ENCODE measurements at places on chromosomes 12 and 14.
A peak's percentile ranks its signal among the peaks of the same experiment; 100 is the strongest.

DNA sequence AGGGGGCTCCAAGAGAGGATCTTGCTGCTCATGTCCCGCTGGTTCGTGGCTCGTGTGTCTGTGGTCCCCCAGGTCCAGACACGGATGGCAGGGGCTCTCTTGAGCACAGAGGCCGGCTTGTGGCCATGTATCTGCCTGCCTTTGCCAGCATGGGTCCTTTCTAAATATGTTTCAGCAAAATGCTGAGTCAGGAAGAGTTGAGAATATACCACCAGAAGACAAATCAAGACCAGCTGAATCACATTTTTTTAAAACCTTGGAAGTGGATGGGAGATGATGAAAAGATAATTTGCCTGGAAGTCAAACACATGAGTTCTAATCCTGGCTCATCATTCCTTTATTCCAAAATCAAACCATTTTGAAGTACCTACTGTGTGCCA, 58.0 kb downstream of the NUAK1 start:
- DNase-seq, result no peak

DNA sequence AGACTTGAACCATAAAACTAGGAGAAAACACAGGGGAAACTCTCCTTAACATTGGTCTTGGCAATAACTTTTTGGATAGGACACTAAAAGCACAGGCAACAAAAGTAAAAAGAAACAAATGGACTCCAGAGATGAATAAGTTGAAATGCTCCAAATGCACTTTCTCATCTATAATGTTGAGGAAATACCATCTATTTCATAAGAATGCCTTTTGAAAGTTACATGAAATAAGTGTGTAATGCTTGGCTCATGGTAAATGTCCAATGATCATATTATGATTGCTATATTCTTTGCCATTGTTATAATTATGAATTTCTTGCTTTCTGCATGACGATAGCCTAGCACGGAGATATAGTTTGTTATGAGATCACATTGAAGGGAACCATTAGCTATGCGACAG, 19.8 kb downstream of the PDE6H start:
- no peak for DNase-seq

GRCh38 chr12:58819985-58820384, 100.3 kb downstream of the LRIG3 start:
- no peak for DNase-seq

GRCh38 chr14:104794993-104795780, at the start of gene AKT1:
TSS of gene AKT1 (minus strand) at chr14:104795748. CDS start at chr14:104792643, 3,105 bp downstream.
- no peak for DNase-seq

- no peak for DNase-seq
These were observed 8.8 kb downstream of the RASSF3 start for GRCh38 chr12:64618953-64619590.

GRCh38 chr14:60616461-60616959, 32.8 kb downstream of the SIX1 start:
- DNase-seq, result no peak

DNA sequence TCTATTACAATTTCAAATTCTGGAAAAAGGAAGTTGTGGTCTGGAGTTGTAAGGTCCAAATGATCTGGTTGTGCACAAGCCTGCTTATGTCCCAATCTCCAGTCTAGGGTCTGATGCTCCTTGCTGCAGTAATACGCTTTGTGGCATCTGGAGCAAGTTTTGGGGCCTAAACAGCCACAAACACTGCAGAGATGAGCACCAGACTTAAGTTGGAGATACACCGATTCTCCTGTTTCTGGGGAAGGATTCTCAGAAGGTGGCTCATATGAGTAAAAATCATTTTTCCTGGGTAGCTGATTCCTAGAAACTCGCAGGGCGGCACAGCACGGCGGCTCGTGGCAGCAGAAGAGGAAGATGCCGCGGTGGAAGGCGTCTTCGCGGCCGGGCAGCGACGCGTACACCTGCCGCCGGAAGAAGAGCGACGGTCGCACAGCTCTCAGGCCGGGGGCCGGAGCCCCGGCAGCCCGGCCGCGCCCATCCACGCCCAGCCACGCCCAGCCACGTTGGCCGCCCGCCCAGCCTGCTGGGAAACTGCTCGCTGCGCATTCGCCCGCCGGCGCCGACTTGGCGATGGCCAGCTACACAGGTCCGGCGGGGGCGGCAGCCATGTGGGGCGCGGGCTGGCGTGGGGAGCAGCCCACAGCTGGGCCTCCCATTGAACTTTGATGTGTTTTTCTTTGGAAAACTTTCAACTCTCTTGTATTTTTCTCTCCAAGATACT, 129.0 kb downstream of the ASCL4 start:
- peak; percentile 78 for DNase-seq

DNA sequence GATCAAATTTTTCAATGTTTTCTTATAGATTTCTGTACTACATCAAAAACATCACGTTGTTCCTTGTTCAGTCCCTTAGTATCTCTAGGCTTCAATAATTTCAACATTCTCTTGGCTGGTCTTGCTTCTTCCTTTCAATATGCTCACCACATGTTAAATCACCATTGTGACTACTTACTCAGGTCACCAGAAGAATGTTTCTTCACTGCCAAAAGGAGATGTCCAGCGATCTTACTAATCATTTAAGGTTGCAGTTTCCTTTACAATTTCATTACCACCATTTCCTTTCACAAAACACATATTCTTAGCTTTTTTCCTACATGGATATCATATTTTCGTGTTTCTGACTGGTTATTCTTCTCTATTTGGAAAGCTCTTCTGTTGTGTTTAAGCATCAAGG, 363.8 kb downstream of the NAV3 start:
- no peak for DNase-seq

- DNase-seq, result no peak
These were observed 47.8 kb upstream of the EML1 start for GRCh38 chr14:99745307-99745951.

GRCh38 chr12:113476176-113476986, 4.7 kb upstream of the LHX5 start:
- DNase-seq, result no peak

DNA sequence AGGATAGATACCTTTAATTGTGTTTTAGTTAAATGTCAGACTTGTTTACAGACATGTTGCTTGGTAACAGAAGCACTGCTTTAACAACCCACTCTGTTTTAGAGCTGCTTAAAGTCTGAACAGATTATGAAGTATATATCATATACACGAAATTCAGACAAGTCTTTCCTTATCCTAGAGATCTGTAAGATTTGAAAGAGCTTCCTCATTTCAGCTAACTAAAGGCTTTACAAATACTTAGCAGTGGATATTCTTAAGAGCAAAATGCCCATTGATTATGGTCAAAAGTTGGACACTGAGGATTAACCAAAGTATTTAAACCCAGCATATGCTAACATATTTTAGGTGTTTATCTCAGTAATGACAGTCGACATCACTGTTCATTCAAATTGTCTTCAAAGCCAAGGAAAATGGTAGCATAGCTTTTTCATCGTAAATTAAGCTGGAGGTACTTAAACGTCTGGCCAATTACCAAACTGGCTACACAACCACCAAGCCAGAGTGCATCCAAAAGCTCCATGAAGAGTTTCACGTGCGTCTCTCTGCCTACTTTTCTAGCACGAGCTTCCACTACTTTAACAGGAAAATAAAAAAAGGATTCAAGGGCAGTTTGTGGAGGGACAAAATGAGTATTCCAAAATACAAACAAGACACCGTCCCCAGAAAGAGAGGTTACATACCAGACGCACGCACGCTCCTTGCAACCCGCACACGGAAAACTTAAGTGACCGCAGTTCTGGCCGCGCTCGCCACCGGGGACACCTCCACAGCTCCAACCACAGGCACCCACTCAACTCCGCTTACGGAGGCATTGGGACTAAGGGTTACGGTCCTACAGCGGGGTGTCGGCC, 565 bp downstream of the CEP83 start:
- DNase-seq, result no peak

GRCh38 chr14:99570544-99571302, 33.3 kb downstream of the CCDC85C start:
- DNase-seq, result no peak

DNA sequence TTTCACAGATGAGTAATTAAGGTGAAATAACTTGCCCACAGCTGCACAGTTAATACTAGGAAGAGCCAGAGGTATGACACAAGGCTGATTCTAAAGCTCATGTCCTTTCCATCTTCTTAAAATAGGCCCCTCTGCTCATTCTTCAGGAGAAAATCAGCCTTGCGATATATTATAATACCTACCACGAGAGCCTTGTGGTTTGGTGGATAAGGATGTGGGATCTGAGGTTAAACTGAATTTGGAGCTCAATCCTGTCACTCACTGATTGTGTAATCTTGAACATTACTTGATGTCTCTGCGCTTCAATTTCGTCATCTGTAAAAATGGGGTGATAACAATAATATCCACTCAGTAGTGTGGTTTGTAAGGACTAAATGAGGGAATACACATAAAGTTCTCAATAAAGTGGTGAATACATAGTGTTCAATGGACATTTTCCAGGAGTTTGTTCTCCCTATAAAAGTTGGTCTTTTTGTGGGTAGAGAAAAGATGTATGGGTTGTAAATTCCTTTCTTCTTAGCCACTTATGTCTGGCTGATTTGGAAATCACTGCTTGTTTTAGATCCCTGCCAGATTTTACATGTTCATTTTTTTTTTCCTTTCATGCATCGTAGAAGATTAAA, 25.1 kb upstream of the ATP2B1 start:
- no peak for DNase-seq

DNA sequence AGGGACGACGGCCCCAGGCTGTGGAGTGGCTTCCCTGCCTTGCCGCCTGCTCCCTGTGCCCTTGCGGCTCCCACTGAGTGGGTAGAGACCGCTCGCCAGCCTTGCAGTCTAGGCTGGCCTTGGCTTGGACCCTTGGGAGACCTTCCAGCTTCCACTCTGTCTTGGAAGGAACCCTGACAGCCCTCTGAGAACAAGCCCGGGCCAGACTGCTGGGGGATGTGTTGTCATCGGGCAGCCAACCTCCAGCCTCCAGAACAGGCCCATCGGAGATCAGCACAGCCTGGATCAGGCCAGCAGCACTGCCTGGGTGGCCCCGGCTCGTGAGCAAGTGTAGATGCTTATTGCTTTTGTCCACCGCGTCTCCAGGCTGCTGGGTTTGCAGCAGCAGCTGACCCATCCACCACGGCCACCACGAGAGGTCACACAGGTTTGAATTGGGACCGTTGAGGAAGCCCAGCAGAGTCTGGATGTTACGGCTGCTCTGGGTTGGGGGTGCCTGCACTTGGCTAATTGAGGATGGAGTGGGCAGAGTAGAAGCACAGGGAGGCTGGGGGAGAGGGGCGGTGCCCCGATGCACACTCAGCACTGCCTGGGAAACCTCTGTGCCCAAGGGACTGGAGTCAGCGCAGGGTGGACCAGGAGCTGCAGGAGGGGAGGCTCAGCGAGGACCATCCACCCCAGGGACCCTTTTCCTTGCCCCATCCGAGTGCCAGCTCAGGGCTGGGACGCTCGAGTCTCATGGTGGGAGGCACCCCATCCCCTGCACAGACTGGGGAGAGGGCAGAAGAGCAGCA, 55.5 kb downstream of the NOC4L start:
- DNase-seq, result no peak

- peak; percentile 64 for DNase-seq
These were observed 93.8 kb downstream of the PTPRB start for GRCh38 chr12:70543444-70543843.

- no peak for DNase-seq
These were observed 937.8 kb downstream of the BCL11B start for GRCh38 chr14:98334186-98334585.

DNA sequence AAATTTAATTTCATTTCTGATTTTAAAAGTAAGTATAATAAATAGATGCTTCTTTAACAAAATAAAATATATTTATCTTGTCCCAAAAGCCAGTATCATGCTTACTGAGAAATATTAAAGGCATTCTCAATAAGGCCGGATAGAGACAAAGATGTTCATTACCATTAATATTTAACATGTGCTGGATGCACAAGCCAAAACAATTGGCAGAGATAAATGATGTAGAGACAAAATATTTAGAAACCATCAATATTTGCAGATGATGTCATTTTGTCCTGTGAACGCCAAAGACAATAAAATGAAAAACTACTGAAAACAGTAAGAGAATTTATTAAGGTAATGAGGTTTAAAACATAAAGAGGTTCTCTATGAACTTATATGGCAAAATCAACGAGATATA, 313.5 kb downstream of the ITPR2 start:
- no peak for DNase-seq

- no peak for DNase-seq
These were observed 8.9 kb downstream of the GTF2A1 start for GRCh38 chr14:81211844-81212243.

DNA sequence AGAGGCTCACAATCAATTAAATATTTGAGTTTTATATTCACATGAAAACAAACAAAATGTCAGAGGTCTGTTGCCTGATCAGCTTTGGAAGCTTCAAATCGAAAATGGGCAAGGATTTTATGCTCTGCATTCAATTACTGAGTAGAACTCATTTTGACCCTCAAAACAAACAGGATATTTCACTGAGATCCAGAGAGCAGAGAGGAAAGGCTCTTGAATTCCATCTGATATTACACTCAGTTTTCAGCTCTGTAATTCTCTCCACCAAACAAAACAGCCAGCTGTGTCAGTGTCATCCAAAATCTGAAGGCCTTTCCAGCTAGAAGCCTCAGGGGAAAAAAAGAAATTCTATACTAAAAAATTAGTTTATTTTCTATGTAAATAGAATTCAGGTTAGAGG, 128.6 kb upstream of the FLRT2 start:
- DNase-seq, result no peak

DNA sequence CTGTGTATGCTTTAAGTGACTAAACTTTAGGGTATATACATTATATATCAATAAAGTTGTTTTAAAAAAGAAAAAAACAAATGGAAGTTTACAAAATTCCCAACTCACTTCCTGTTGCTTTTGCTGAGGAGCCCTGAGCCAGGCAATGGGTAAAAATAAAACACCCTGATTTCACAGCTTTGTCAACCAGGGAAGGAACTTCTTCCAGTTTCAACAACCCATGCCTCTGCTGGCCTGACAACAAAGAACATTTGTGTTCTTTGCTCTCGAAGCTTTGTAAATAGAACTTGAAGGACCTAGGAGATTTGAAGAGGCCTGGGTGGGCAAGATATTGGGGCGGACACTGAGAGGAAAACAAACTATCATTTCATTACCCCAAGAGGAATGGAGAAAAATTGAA, 141.2 kb upstream of the NOS1 start:
- DNase-seq, result no peak

DNA sequence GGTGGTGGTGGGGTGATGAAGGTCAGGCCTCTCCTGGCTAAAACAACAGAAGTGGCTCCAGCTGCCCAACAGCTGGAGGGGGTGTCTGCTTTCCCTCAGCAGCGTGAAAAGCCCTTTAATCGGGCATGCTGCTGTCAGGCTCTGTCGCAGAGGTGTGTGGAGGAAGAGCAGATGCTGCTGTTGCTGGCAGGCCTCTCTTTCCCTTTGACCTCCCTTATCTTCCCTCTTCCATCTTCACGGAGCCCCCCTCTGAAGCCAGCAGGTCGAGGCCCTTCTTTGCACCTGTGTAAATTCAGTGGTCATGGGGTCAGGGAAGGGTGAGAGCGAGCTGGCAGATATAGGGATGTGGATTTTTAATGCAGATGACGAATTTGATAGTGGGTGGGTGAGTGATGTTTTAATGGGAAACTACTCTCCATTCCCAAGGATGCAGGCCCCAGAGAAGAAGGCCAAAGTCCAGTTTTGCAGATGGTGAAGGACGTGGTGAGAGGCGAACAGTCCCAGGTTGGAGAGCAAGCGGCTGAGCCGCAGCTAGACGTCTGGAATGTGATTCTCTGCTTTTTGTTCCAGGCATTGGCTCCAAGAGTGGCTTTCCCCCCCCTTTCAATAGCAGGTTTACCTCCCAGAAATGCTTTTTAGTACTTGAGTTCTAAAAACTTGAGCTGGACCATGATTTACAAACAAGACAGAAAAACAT, 64.0 kb downstream of the SMOC1 start:
- DNase-seq, result no peak

Data from Caki2 (cell line).